ENCODE measurements at places on chromosomes 12 and 14.
A peak's percentile ranks its signal among the peaks of the same experiment; 100 is the strongest.

GRCh38 chr14:95326987-95327386, 7.3 kb upstream of the CLMN start:
- peak; percentile 40 for DNase-seq

DNA sequence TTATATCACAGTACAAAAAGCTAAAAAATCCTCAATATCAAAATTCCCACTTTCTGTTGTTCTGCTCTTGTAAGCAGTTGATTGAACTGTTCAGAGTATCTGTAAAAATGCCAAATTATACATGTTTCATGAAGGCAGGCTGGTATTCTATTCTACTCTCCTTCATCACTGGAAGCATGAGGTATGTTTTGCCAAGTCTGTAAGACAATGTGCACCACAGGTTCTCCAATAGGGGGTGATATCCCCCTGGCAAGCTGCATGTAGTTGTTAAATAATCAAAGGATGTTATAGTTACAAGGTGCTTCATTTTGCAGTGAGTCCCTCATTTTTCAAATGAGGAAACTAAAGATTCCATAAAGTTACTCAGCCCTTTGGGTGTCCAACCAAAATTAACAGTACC, 15.1 kb upstream of the NEK9 start:
- no peak for DNase-seq

DNA sequence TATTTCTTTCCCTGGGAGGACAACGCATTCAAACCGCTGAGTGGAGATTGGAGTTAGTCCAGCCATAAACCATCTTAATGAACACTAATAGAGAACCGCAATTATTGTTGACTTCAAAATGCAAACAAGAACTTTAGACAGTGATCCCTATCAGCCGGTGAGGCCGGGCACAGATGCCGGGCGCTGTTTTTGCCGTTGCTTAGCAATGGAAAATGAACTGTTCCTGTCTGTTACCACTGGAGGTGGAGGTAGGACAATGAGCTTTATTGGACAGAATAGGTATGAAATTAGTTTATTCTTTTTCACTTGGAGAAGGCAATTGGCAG, 216.8 kb downstream of the TTC8 start:
- no peak for DNase-seq

DNA sequence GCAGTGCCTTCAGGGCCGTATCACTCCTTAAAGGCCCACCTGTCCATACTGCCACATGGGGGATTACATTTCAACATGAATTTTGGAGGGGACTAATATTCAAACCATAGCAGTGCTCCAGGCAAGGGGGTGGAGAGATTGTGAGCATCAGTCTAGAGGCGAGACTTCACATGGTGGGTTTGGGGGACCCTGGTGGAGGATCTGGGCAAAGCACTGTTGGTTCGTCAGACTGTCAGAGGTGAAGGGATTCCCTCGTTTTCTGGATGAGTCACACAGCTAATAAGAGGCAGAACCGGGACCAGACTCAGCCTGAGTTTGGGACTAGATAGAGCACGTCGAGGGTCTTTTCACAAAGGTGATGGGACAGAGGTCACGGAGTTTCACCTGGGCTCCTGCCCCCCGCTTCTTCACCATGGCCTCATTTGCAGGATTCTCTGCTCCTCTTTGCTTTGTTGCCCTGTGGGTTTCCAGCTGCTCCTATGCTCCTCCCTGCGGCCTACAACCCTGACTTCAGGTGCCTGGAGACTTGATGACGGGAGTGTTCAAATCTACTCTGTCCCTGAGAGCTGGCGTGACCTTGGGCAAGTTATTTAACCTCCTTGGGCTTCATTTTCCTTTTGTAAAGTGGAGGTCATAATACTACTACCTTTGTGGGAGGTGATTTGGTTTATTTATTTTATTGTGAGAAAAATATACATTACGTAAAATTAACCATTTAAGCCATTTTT, 41.5 kb downstream of the TEAD4 start:
- no peak for DNase-seq

DNA sequence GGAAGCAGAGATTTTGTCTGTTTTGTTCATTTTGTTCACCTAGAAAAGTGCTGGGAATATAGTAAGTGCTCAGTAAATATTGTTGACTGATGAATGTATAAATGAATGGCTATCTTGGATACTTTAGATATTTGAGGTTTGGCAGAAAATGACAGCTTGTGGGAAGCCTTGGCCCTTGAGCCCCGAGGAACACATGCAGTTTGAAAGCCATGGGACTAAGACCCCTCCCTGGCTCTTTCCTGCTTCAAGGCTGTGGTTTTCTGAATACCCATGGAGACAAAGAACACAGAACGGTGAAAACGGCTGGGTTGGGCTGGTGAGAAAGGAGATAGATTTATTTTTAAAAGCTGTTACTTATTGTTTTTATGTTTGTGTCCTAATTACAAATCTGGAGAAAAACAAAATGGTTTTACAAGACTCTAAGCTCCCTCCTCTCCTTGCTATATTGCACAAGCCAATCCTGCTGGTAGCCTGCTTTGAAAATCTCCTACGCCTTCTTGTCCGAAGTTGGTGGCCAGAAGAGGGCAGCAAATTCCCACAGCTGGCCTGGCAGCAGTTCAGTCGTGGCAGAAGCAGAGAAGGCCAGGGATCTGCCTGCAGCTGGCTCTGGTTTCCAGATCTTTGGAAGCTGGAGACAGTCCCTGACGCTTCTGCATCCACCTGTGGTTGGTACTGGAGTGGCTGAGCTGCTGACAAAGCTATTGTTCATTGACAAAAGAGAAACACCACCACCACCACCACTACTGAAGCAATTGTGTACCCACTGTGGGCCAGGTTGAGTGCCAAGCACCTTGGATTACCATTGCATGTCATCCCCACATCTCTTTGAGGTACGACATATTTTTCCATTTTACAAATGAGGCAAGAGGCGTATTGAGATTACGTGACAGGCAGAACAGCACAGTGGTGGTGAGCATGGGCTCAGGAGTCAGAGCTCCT, 5.2 kb upstream of the KRT85 start:
- no peak for DNase-seq

GRCh38 chr12:62533087-62533754, 66.6 kb downstream of the MON2 start:
- DNase-seq: no peak

DNA sequence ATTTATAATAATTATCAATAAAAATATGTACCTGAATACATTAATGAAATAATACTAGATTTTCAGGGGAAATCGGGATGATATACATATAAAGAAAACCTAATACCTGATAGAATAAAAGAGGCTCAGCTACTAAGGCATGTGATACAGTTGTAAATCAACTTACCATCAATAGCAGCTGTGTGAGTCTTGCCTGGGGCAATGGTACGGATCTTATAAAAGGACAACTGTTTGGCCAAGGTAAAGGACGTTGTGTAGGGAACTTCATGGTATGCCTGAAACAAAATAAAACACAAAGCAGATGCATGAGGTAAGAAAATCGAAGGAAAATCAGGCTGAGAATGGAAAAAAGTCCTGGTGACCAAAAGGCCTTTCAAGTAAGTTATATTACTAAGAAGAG, 25.4 kb downstream of the NEK9 start:
- no peak for DNase-seq

DNA sequence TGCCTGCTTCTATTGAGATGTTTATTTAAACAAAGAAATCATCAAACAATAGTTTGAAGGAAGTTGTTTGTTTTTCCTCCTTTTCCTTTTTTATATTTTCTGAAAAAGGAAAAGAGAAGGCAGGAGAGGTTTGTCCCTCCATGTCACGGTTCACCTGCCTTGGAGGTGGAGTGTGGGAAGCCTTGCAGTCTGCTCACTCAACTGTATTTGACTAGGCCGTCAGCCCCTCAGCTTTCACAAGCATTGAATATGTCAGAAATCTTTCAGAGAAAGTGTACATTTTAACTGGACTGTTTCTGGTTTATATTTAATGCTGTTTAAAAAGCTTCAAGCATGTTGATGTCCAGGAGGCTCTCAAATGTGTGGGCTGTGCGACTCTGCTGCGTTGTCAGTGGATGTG, 370.4 kb downstream of the NPAS3 start:
- DNase-seq: no peak

GRCh38 chr12:76588881-76589565, 29.5 kb upstream of the OSBPL8 start:
- no peak for DNase-seq

GRCh38 chr14:59918824-59919569, 947 bp upstream of the LRRC9 start:
- no peak for DNase-seq

GRCh38 chr14:100376751-100377171, 53.6 kb downstream of the SLC25A47 start:
- DNase-seq: no peak

DNA sequence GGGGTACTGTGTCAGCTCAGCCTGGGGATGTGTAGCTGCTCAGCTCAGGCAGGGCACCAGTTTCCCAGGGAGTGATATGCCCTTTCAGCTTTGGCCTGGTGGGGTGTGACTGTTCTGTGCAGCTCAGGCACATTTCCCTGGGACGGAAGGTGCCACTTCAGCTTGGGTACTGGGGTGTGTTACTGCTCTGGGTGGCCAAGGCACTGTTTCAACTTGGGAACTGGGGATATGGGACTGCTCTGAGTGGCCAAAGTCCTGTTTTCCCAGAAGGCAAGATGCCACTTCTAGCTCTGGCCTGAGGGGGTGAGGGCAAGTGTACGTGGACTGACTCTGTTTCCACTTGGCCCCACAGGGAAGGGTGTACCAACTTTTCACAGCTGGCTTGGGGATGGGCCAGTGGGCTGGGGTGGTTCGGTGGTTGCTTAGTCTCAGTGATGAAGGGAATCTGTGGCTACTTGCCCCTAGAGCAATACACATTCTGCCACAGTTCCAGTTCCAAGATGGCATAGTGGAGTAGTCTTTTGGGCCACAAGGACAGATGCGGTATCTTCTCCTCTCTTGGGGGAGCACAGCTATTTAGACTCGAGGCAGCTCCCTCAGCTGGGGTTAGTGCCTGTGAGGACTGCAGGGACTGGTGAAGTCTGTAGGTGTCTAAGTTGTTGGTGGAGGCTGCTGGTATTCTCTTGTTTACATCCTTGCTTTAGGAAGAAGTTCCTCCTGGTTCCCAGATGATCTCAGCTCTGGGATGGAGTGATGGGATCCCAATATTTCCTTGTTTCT, 26.4 kb downstream of the TBC1D15 start:
- DNase-seq: no peak

DNA sequence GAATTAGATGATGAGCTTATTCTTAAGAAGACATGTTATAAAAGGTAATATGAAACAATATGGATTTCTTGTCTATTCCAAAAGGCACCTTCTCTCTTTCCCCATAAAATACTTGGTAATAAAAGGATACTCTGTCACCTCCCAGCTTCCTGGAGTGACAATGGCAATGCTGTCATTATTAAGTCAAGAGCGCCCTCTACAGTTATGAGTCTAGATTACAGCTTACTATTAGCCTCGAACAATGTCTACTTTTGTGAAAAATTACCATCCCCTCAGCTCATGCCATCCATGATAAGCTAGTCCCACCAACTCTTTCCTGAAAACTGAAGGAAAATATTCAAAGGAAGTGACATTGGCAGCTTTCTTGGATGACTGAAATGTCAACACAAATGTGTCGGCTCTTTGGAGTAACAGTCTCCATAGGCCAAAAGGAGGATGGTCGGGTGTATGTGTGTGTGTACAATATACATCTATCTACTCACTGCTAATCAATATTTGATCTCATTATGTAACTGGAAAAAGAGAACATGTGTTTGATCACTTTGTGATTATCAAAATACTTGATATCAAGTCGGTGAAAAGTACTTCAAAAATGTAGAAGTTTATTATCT, 48.7 kb upstream of the CDKN3 start:
- no peak for DNase-seq

GRCh38 chr14:97850466-97850865, 1053.3 kb downstream of the VRK1 start:
- no peak for DNase-seq

DNA sequence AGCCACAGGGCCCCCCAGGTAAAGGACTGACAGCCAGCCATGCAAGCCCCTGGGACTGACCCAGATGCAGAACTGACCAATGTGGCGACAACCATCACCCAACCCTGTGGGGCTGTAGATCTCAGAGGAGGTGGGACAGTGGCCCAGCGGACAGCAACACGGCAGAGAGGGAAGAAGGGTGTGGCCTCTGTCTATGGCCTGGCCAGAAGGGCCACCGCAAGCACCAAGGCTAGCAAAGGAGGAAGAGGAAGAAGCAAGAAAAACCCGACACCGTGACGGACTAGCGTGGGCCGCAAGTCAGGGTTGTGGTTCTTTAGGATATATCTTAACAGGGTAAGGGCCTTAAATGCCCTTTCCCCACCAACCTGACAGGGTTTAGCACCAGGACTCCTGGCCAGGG, 71.2 kb downstream of the ITPK1 start:
- no peak for DNase-seq

DNA sequence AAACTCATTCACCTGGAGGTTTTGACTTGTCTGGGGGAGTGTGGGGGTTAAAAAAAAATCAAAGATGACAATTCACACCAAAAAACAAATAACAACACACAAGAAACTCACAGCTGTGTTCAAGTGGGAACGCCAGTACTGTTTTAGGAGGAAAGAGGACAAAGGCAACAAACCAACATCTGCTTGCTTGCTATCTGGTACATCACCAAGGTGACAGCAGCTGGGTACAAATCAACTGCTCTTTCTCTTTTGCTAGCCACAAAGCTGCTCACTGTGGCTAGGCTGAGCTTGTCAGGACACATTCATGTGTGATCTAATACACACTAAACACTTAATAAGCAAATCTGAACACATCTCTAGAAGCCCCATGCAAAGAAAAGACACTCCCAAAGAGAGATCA, 128.0 kb upstream of the RAP1B start:
- peak; percentile 32 for DNase-seq

DNA sequence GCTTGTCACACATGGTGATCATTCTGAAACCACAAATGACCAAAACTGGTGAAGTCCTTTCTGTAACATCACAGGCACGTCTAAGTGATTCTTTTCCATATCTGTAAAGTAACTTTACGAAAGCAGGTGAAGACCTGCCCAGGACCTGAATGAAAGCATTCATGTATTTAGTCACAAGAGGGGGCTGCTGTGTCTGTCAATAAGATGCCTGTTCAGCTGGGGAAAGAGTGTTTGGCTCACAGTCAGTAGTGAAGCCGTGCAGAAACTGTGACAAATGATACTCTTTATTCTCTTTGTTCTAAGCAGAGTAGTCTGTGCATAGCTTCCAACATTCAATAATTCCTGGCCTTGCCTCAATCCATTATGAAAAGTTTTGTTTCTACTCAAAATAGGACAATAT, 373.5 kb upstream of the OR4E1 start:
- DNase-seq: no peak

GRCh38 chr14:22379727-22380126, 209.3 kb downstream of the DAD1 start:
- DNase-seq: no peak

DNA sequence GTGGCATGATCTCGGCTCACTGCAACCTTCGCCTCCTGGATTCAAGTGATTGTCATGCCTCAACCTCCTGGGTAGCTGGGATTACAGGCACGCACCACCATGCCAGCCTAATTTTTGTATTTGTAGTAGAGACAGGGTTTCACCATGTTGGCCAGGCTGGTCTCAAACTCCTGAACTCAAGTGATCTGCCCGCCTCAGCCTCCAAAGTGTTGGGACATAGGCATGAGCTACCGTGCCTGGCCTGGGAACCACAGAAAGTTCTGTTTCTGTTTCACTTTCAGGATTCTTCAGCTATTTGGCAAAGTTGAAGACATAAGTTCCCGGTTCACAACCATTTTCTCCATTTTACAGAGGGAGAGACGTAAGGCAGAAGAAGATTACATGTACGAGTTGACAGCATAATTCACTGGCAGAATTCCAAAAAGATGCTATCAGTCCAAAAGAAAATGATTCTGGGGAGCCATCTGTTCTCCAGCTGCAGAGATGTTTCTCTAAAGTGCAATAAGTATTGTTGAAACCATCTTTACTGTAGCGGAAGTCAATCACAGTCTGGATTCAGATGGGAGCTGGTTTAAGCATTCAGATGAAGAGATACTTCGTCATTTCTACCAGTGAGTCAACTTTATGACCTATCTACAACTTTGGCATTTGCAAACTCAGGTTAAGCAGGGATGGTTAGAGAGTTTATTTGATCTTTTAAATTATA, 8.1 kb upstream of the RNF34 start:
- DNase-seq: peak; percentile 32
